ENCODE measurements at places on chromosomes 7 and 10.

GRCh38 chr10:42999385-43000020 lies 77.4 kb upstream of the RET start:
- no peak for DNase-seq

DNA sequence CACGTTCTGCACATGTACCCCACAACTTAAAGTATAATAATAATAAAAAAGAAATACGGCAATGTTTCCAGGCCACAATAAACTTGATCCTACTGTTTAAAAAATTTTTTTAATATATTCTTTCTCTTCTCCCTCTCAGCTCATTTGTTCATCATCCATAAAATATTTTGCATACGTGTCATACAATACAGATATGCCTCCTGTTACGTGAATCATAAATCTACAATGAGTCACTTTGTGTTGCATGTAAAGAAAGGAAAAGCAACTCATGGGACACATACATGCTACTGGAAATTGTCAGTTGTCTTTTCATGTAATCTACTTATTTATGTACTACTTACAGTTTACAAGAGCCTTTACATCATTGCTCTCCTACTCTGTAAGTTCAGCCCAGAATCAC lies 1.1 kb upstream of the TECTB start:
- no peak for DNase-seq

DNA sequence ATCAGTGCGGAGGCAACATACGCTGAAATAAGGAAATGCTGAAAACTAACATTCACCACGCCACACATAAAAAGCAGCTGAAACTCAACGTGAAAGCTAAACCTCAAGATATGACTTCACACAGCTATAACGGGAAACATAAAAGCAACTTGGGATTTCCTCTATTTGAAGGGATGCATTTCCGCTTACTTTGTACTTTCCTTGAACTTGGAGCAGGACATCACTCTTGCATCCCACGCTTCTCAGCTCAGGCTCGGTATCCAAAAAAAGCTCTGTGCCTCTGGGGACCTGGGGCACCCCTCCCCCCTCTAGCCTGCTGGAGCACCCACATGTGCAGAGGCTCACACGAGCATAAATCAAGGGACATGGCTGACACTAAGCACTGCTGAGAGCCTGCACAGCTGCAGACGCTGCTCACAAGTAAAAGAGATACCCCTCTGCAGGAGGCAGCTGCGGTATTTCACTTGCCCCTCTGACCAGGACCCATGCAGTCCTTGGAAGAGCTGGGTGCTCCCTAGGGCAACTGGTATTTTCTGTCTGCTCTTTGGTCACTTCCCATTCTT lies 34.2 kb downstream of the PARD3 start:
- peak; percentile 73 for DNase-seq

- no peak for DNase-seq
Measured at GRCh38 chr10:9253121-9253520, 1198.6 kb downstream of the GATA3 start.
